ENCODE measurements at places on chromosomes 3 and 15.
A peak's percentile ranks its signal among the peaks of the same experiment; 100 is the strongest.

DNA sequence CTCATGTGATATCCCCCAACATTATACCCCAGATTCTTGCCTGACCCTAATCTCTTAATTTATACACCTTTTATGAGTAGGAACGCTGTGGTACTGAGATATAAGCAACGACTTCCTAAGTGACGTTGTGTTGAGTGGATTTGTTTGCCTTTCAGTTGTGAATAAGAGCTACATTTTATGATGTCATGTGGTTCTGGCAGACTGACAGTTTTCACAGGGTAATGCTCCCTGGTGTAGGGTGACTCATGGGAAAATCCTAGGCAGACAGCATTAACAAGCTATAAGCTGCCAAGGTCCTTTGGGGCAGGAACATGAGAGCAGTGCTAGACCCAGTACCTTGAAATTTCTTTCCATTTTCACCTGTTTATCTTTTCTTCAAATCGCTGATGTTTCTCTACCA, 11.2 kb downstream of the C3orf52 start:
- DNase-seq, result no peak

- DNase-seq, result no peak
Observed at GRCh38 chr3:189724356-189724755, 93.2 kb downstream of the TP63 start.

- DNase-seq, result peak; percentile 53
Observed at GRCh38 chr3:12984023-12984823, 89.0 kb downstream of the IQSEC1 start.

GRCh38 chr3:38581774-38582173, 67.7 kb downstream of the SCN5A start:
- DNase-seq, result no peak

DNA sequence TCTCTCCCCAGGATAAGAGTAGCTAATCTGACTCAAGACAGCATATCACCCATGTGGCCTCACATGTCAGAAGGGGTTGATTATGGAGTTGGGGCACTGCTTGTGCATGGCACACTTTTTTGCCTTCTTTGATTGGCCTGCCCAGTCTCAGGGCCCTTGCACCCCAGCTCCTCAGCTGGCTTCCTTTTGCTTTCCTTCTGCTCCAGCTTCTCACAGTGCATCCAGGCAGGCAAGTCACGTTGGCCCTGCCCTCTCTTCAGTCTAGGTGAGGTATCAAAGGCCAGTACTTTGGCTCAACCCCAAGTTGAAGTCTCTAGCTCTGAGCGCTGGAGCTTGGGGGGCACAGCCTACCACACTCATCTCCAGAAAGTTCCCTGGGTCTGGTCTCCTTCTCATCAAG, 42.2 kb downstream of the NGRN start:
- no peak for DNase-seq

- DNase-seq, result no peak
Observed at GRCh38 chr3:36823806-36824205, 59.5 kb upstream of the DCLK3 start.

GRCh38 chr3:141812084-141812483, 48.9 kb downstream of the GRK7 start:
- no peak for DNase-seq

- DNase-seq, result no peak
Observed at GRCh38 chr15:39854161-39854560, 65.9 kb downstream of the GPR176 start.

DNA sequence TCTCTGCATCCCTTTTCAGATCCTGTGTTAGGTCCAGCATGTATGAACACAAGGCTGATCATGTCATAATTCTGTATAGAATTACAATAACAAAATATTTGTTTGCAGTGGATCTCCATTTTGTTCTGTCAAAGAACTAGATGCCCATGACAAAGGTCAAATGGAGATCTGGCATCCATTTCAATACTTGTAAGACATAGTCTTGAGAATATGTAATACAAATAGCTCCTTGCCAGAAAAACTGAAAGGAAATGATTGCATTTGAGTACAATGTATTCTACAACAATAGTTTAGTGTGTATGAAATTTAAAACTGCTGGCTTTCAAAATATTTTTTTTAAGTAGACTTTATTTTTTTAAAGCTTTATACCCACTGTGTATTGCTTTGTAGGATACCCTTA, 101.1 kb downstream of the CMSS1 start:
- no peak for DNase-seq

GRCh38 chr3:73745526-73746191, 120.9 kb upstream of the PDZRN3 start:
- DNase-seq, result no peak

GRCh38 chr3:58333206-58334012, 717 bp downstream of the PXK start:
- DNase-seq, result peak; percentile 29

DNA sequence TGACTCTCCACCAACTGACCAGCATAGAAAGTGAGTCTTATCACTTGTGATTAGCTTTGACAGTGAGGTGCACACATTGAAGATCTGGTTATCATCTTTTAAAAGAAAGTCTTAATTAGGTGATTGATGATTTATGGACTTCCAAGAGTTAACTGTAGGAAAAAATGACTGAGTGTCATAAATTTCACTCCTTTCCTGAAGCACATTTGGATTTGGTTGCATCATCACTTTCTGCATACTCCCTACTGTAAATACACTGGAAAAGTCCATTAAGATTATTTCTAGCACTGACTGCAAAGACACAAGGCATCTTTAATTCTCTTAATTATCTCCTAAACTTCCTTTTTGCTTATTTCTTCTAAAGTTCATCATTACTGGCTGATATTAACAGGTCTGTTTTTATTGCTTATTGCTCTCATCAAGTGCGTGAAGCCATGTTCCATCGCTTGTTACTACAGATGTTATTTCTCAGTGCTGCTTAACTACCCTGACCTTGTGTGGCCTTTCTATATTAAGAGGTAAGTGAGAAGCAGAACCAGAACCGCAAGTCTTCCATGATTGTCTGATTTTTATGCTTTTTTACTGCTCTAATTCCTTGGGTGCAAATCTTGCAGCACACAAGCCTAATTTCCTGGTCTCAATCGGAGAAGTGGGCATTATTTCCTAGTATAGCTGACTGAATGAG, 153.2 kb downstream of the MEIS2 start:
- DNase-seq, result no peak

- DNase-seq, result no peak
Observed at GRCh38 chr3:61369678-61370077, 118.4 kb upstream of the FHIT start.

- DNase-seq, result no peak
Observed at GRCh38 chr3:39113291-39113690, 5.8 kb downstream of the TTC21A start.

DNA sequence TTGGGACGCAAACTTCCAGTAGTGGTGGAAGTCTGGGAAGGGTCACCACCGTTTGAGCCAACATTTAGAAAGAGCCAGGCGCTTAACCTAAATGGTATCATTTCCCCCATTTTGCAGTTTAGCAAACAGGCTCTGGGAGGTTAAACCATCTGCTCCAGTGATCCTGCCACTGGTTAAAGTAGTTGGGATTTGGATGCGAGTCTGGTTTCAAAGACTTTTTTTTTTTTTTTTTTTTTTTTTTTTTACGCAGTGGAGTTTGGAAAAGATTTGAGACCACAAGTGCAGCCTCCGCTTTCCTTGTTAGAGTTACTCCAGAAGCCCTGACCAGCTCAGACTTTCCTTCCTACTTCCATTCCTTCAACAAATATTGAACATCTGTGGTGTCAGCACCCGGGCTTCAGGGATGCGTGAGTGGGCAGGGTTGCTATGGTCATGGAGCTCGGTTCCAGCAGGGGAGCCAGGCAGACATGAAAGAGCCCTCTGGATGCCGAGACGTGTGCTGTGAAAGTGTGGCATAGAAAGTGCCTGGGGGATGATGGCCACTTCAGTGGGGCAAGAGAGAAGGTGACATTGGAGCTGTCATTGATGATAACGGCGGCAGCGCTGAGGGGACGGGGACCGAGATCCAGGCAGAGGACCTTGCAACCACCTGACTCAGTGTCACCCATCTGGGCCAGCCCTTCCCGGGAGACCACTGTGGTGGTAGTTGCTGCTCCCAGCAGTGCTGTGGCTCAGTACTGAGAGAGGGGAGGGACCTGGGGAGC, 1.1 kb upstream of the RNU6-1 start:
- no peak for DNase-seq

- DNase-seq, result no peak
Observed at GRCh38 chr3:16658925-16659793, 53.9 kb upstream of the DAZL start.

DNA sequence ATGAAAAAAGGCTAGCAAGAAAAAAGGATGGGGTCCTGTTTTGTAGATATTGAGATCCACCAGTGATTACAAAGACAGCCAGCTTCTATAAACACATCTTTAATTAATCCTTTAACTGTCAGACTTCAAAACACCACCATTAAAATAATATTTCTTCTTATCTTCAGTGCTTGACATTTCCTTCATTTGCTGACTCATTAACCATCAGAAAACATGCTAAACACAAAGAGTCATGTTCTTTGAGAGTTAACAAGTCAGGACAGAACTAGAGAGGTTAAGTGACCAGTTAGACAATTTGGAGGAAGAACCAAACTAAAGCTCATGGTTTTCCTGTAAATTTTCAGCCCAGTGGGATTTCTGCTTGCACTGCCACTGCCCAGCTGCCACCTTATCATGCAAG, 111.4 kb downstream of the MEIS2 start:
- DNase-seq, result no peak

- no peak for DNase-seq
Observed at GRCh38 chr15:43930079-43930478, 103.3 kb downstream of the WDR76 start.

- no peak for DNase-seq
Observed at GRCh38 chr3:136281966-136282520, 31.9 kb downstream of the PCCB start.

GRCh38 chr3:186973702-186974101, 43.4 kb downstream of the ST6GAL1 start:
- DNase-seq, result no peak

GRCh38 chr3:159045279-159045885, 243.5 kb downstream of the MFSD1 start:
- DNase-seq, result no peak

- DNase-seq, result no peak
Observed at GRCh38 chr3:17190353-17191078, 305.8 kb downstream of the PLCL2 start.

GRCh38 chr15:90101130-90101968, 919 bp downstream of the IDH2 start:
- peak; percentile 33 for DNase-seq

DNA sequence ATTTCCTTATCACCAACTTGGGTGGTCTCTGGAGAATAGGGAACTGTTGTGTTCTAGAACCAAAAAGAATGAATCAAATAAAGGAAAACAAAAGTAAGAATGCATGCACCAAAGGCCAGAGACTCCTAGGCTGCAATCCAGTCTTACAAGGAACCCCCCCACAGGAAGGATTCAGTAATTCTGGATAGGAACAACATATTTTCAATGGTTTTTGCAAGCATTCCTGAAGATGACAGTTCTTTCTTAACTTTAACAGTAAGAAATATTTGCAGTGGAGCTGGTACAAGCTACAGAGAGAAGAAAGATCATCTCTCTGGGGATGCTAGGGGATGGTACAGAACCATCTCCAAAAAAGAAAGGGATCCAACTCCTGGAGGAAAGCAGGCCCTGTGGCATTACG, 116.2 kb upstream of the CHRM5 start:
- no peak for DNase-seq

GRCh38 chr15:82303956-82304777, 41.5 kb downstream of the SAXO2 start:
- no peak for DNase-seq

- DNase-seq, result no peak
Observed at GRCh38 chr15:31393444-31394091, 66.9 kb downstream of the KLF13 start.

GRCh38 chr3:58272891-58273290, 33.2 kb upstream of the RPP14 start:
- DNase-seq, result no peak
